ENCODE measurements at places on chromosomes 16 and 17.

- no peak for DNase-seq
These were observed 11.8 kb downstream of the ADGRG3 start for GRCh38 chr16:57679767-57680482.

DNA sequence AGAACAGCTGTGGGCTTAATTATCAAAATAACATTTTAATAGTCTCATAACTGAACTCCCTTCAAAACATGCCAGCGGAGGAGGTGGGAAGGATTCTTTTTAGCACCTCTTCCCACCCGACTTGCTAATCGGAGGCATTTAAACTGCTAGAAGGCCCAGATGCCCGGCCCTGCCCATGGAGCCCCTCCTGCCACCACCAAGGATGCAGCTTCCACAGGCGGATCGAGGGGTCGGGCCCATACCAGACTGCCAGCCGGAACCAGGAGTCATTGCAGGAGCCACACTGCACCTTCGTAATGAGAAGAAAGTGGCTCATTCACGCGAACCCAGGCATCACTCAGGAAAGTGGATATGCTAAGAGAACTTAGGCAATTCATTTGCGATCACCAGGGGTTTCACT is 201.2 kb downstream of the C16orf78 start:
- no peak for DNase-seq

GRCh38 chr16:57620335-57621231 is 7.8 kb upstream of the ADGRG1 start:
- DNase-seq, result no peak

DNA sequence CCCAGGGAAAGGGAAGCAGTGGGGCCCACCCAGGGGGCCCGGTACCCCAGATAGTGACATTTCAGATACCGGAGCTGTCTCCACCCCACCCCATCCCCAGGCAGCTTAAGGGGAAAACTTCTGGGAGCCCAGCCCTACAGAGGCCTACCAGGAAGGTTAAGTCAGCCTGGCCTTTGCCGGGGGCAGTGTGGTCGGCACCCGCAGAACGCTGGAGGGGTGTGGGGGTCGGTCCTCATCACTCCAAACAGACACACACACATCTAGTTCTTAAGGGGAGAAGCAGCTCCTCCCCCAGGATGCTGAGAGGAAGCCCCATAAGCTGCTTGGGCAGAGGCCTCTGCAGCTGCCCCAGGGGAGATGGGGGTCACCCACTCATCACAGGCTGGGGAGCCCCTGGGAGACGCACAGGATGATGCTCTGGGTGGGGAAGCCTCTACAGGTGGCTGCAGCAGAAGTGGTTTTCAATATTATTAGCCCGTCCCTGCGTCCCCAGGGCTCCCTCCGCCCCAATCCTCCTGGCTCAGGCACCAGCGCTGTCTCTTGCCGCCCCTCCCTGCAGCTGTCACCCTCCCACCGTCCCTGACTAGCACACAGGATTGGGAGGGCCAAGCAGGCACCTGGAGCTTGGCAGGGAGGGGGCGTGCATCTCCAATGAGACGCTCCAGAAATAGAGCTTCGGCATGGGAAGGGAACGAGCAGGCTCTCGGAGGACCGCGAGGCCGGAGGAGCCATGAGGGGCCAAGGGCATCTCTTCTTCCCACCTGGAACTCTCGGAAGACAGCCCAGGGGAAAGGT is 1.4 kb upstream of the ABR start:
- no peak for DNase-seq

GRCh38 chr16:67883872-67884261 is 818 bp upstream of the NRN1L start:
- no peak for DNase-seq

DNA sequence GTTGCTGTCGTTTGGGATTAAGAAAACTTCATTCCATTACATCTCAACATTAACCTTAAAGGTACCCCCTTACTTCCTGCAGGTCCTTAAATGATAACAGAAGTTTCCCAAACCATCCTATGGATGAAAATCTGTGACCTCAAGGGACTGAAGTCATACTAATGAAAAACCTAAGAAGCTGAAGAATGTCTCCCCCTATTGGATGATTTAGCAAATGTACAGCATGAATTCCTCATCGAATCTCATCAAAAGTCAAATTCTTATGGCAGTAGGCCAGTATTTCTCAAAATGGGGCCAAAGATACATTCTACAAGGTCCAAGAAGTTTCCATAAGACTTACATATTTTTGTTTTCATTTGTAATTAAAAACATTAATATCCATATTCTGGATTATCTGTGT is 13.5 kb downstream of the SCO1 start:
- no peak for DNase-seq

- no peak for DNase-seq
These were observed 715.0 kb upstream of the CDH8 start for GRCh38 chr16:62751218-62751617.

Measured in right atrium auricular region (tissue), 2 donors.